Cortex of kidney (tissue), 1 donor: ENCODE measurements at places on chromosomes 3 and 15.

DNA sequence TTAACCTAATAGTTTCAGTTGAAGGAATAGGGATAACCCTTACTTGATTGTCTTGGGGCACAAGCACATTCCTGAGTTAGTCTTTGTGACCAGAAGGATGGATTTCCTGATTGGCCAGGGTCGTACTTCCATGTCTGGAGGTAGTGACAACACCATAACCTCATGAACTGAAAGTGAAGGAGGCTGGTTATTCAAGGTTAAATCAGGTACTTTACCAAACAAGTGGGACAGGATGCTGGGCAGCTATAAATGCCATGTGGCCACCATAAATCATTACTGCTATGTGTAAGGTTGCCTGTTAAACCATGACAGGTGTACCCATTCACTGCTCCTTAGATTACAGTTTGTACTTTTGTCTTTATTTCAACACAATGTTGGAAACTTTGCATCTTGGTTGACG is 128.3 kb upstream of the SAMMSON start:
- no peak for DNase-seq

GRCh38 chr15:31276596-31277298 is 49.9 kb upstream of the KLF13 start:
- DNase-seq, result no peak

- DNase-seq, result no peak
Observed at GRCh38 chr3:59769127-59769750, 719.4 kb upstream of the CFAP20DC start.

DNA sequence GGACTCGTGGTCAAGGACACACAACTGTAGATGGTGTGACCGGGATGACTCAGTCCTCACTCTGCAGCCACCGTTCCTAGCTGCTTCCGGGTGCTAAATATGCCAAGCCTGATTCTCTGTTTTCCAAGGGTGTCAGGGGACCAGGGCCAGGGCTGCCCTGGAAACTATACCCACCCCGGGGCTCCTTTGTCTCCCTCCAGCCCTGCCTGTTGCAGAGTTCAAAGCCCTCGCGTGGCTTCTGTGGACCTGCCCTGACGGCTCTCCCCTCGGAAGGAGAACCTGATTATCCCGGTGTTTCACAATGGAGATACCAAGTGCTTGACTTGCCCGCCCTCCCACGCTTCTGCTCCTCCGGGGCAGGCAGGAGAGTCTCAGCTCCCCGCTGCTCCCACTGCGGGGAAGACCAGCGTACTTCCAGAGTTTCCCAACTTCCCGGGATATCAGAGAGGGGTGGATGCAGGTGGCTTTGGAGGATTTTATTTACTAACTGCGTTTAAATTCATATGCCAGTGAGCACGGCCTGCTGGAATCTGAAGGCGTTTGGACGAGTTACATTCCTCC is 125.0 kb downstream of the ASB7 start:
- DNase-seq, result no peak

DNA sequence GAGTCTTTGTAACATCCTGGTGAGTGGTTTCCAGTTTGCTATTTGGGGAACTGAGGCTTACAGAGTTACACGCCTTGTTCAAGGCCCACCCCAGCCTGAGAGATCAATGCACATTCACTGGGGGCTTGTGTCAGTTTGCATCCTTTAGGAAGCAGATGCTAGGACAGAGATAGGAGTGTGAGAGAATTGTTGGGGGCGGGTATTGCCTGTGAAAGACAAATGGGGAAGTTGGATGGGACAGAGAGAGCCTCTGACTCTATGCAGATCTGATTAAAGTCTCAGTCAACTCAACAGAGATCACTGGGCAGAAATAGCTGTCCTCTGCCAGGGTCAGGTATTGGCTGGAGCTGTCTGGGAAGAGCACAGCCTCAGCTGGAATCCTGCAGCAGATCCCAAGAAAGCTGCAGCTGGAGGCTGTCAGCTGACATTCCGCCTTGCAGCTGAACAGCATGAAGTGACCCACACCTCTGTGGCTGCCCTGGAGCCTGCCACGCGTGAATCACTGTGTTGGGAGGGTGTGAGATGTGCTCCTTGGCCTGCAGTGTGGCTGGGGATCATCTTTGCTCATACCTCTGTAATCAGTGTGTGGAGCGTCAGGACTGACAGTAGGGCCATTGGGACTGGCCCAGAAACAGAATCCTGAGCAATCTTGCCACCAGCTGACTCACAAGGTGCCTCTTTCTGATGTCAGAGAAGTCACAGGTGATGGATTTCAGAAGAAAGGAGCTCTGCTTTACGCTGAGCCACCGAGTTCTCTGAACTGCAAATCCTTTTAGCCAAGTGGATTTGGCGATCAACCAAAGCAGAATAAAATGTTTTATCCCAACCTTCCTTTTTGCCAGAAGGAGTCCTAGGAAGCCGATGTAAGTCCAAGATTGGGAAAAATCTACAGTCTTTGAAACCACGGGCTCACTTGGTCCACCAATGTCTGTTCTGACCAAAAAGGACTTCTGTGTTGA is 284.1 kb upstream of the LRRFIP2 start:
- DNase-seq, result no peak

- DNase-seq, result no peak
Observed at GRCh38 chr3:127622031-127622430, 7.0 kb upstream of the PODXL2 start.

DNA sequence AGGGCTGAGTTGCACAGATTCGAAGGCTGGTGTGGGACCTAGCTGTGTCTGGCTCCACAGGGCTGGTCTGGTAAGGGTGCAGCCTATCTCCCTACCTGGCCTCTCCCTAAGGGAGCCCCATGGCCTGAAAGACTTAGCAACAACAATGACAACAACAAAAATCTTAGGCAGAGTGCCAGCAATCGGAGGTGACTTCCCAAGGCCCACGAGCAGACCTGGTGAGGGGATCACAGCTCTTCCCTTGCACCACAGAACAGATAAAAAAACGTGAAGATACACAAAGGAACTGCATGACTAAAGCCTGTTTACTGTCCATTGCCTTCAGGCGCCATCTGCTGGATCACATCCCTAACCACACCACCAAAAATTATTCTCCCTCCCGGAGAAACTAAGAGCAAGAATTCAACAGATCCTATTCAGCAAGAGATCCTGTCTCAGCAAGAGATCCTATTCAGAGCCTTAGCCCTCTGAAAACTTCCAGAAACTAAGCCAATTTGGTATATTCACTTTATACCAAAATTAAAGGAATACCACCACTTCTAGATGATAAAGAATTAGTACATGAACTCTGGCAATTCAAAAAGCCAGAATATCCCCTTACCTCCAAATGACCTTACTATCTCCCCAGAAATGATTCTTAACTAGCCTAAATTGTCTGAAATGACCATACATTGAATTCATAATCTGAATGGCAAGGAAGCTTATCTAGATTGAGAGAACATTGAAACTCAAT is 24.1 kb upstream of the OR5K4 start:
- DNase-seq, result no peak

- no peak for DNase-seq
Observed at GRCh38 chr3:60552581-60552980, 698.7 kb downstream of the FHIT start.

- no peak for DNase-seq
Observed at GRCh38 chr3:160885791-160886286, 129.8 kb downstream of the PPM1L start.

- DNase-seq, result no peak
Observed at GRCh38 chr3:132034486-132035464, at the start of gene CPNE4. TSS of gene CPNE4 (minus strand) at chr3:132035014.

GRCh38 chr3:3127432-3128010 is 781 bp downstream of the TRNT1 start:
- DNase-seq, result no peak

GRCh38 chr15:52789601-52790168 is 451 bp downstream of the ONECUT1 start:
- no peak for DNase-seq

GRCh38 chr3:53495520-53496391 is 1.3 kb downstream of the CACNA1D start:
- no peak for DNase-seq

DNA sequence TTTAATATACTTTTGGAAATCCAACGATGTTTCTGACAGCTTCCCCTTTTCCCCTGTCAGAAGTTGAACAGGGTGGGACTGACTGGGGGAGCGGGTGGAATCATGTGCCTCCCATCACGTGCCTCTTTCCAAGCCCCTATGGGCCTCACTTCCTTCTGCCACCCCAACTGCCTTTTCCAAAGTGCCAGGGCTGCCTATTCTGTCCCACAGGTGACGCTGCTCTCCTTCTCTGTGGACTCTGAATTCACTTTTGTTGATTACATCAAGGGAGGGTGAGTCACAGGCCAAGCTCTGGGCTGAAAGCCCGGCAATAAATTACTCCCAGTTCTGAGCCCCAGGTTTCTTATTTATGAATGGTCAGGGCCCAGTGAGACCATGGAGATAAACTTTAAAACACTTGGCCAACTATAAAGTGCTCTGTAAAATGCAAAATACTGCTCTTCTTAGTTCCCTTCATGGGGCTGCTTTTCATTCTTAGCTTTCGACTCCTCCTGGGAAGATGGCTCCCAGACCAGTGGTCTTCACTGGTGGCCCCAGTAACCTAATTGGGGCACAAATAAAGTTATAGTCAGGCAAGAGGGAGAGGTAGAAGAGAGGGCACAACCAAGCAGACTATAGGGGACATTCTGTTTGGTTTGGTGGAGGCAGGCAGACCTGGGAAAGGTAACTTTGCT is 12.3 kb downstream of the CPNE9 start:
- DNase-seq, result no peak

DNA sequence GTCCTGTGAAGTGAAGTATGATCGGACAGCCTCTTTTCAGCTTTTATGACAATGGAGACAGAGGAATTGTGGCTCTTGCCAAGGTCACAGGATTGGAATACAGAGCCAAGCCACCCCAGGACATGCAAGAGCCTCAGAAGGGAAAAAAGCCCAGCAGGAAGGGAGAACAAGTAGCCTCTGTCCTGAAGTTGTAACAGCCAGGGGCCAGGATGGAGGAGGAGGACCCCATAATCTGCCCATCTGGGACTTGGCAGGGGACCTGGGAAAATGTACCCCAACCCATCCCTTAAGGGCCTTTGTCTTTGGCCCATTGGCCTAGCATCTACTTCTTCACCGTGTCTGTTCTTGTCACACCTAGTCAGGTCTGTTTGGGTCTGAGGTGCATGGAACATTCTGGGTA is 60.4 kb upstream of the POLG start:
- no peak for DNase-seq

GRCh38 chr15:100671858-100672543 is 69.6 kb downstream of the ASB7 start:
- no peak for DNase-seq

GRCh38 chr15:80946576-80946975 is 43.0 kb downstream of the MESD start:
- no peak for DNase-seq

DNA sequence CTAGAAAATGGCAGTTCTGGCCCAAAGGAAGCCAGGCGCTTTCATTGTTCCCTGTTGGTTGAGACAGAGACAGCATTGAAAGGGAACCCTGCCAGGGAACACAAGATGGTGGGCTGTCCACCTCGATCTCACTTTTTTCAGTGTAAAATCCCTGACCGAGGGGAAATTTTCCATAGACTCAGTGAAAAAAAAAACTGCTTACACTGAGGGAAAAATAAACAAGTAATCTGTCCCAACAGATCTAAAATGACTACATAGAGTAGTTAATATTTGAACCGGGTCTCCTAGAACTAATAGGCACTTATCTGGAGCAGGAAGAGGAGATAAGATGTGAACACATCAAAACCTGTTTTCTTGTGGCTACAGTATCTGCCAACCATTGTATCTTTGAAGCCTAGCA is 763.4 kb upstream of the GOLIM4 start:
- DNase-seq, result no peak

DNA sequence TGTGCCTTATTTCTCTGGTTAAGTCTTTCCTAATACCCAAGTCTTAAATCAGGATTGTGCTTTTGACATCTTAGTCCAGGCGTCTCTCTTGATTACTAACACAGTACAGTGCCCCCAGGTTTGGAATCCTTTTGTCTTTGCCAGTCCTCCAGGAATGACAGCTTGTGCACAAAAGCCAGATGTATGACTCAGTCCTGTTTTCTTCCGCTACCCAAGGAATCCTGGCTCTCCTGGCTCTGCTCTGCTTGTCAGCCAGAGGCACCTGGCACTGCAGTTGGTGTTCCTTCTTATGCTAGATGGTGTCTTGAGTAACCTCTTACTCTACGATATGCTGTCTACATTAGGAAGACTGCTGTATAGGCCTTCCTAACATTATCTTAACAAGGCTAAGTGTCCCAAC is 728.2 kb upstream of the NECTIN3 start:
- no peak for DNase-seq

DNA sequence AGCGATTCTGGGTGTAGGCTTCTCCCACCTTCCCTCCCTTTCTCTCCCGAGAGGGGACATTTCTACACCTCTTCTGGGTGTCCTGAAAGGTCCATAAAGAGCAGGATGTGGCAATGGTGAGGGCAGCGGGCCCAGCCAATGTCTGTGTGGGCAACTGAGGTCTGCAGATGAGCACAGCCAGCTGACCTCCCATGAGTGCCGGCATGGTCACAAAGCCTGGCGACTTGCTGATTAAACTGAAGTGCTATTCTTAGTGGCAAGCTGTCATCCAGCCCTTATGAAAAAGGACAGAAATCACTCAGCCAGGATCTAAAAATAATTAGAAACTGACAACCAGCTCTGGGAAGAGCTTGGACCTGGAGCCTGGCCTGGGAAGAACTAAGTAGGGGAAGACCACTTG is 124.3 kb upstream of the RGMA start:
- DNase-seq, result no peak
